ENCODE measurements at places on chromosomes 2 and 18. TPM values are rescaled to one million over a fixed set of nuclear protein-coding genes. Genes with fewer than 3 reads are reported as not detected.
A peak's percentile ranks its signal among the peaks of the same experiment; 100 is the strongest.

- no peak overlapping the region for H3K27ac ChIP-seq
- DNase-seq, result no peak
- no peak overlapping the region for H3K4me3 ChIP-seq
- H3K36me3 ChIP-seq, result no peaks in the 10 kb centered on the region
- H3K27me3 ChIP-seq, result peaks cover 54% of the 10 kb centered on the region
Measured at GRCh38 chr2:85131116-85131515, 2.1 kb upstream of the TCF7L1 start.

- H3K27ac ChIP-seq, result no peak overlapping the region
- no peaks in the 10 kb centered on the region for H3K4me1 ChIP-seq
- no peak for DNase-seq
Measured at GRCh38 chr2:237171396-237171795, 85.7 kb downstream of the COPS8 start.

The MBOAT2 gene
- total RNA-seq, result 10.6 TPM

- no peak overlapping the region for H3K4me3 ChIP-seq
- H3K4me1 ChIP-seq, result peaks cover 24% of the 10 kb centered on the region
- no peaks in the 10 kb centered on the region for H3K27me3 ChIP-seq
- no peak for DNase-seq
Measured at GRCh38 chr2:441258-442022, 153.5 kb upstream of the ALKAL2 start.

DNA sequence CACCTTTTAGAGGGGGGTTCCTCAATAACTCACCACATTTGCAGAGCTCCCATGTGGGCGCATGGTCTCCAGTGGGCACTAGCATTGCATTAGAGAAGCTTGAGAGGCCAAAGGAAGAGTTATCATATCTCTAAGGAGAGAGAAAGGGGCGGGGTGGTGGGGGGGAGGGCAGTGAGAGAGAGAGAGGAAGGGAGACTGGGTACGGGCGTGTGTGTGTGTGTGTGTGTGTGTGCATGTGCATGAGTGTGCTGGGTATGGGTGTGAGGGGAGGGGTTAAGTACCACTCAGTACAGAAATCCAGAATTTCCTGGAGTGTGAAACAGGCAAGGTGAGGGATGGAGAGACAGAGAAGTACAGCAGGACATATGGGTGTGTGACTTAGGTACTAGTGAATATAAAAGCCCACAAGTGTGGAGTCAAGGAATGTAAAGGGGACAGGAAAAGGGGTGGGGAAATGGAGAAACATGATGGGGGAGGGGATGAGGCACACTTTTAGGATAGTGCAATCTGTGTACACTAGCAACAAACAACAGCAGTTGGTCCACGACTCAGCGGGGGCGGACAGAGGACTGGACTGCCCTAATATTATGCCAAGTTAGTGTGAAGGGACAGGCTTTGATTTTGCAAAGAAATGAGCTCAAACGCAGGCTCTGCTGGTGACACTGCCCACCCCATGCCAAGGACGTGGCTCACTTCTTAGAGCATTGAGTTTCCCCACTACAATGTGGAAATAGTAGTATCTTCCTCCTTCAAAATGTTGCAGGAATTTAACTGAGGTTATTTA lies 91.3 kb downstream of the SPRED2 start:
- no peak overlapping the region for H3K4me3 ChIP-seq
- no peaks in the 10 kb centered on the region for H3K27me3 ChIP-seq
- H3K36me3 ChIP-seq, result no peaks in the 10 kb centered on the region
- H3K27ac ChIP-seq, result no peak overlapping the region

- DNase-seq, result no peak
- H3K27ac ChIP-seq, result no peak overlapping the region
- H3K27me3 ChIP-seq, result no peaks in the 10 kb centered on the region
- no peaks in the 10 kb centered on the region for H3K36me3 ChIP-seq
Measured at GRCh38 chr2:188345020-188345419, 53.3 kb downstream of the GULP1 start.

The UBE2F gene
- total RNA-seq, result 71.4 TPM

DNA sequence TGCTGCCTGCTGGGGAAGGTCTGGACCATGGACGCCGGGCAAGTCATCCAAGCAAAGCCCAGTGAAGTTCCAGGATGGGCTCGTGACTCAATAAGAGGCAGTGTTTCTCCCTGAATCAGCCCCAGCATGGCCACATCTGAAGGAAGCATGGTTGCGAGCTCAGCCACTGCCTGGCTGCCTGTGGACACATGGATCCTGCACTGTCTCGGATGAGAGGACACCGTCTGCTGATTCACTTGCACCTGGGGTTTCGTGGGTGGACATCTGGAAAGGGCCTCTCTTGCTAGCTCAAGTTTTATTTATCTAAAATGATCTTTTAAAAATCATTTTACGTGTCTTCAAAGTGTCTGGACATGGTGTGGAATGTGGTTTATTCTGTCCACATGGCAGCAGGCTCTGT lies 224.8 kb upstream of the FN1 start:
- DNase-seq, result no peak
- H3K4me3 ChIP-seq, result no peak overlapping the region
- no peak overlapping the region for H3K27ac ChIP-seq
- H3K4me1 ChIP-seq, result peaks cover 7% of the 10 kb centered on the region
- H3K36me3 ChIP-seq, result no peaks in the 10 kb centered on the region
- no peaks in the 10 kb centered on the region for H3K27me3 ChIP-seq

DNA sequence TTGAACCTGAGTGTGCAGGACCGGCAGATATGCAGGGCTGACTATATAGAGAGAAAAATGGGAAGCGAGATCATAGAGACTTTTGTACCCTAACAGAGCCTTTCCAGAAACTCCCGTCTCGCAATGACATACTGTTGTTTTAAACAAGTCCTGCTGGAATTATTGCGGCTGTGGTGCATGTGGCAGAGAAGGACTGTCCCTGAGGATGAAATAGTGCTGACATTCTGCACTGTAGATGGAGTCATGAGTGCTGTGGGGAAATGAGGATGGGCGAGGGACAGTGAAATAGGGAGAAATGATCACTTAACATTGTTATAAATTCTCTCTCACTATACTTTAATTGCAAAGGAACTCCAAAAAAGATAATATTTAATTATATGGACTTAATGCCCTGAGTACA lies 50.4 kb upstream of the KLHL14 start:
- H3K4me1 ChIP-seq, result no peaks in the 10 kb centered on the region
- DNase-seq, result no peak
- H3K36me3 ChIP-seq, result no peaks in the 10 kb centered on the region
- H3K4me3 ChIP-seq, result no peak overlapping the region
- no peak overlapping the region for H3K27ac ChIP-seq

DNA sequence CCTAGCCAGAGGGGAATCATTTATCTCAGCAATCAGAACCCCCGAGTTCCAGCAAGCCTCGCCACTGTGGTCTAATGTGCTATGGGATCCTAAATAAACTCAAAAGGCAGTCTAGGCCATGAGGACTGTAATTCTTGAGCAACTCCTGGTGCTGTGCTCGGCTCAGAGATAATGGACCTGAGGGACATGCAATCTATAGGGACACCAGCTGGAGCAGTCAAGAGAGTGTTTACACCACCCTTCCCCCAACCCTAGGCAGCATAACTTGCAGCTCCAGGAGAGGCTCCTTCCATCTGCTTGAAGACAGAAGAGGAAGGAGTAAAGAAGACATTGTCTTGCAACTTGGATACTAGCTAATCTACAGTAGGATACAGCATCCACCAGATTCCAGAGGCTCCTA lies 225.5 kb upstream of the KLHL14 start:
- no peak overlapping the region for H3K27ac ChIP-seq
- DNase-seq, result no peak
- no peaks in the 10 kb centered on the region for H3K27me3 ChIP-seq
- H3K4me3 ChIP-seq, result no peak overlapping the region
- no peaks in the 10 kb centered on the region for H3K4me1 ChIP-seq
- no peaks in the 10 kb centered on the region for H3K36me3 ChIP-seq

The DSG3 gene
- total RNA-seq, result not detected

The MAP4K4 gene
- 129 TPM for total RNA-seq

DNA sequence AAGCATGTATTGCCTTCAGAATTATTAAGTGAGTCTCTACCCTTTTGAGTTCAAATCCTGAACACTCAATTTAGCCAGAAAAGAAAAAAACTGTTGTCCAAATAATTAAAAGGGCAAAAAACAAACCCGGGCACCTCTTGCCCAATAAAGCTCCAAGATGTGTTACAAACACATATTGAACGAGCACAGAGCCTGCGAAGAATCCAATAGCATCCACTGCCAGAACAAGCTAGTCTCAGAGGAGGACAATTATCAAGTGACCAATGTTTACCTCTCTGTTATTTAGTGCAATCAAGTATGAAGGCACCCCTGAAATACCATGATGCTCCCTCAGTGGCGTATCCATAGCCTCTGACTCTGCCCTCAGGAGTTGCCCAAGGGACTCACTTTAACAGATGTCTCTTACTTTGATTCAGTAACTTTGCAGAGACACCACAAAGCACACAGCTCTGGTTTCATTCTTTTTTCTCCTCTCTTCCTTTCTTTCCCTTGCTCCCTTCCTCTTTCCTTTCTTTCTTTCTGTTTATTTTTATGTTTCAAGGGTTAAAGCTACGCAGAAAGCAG lies 93.5 kb upstream of the SPATS2L start:
- no peak overlapping the region for H3K4me3 ChIP-seq
- no peaks in the 10 kb centered on the region for H3K36me3 ChIP-seq
- H3K4me1 ChIP-seq, result no peaks in the 10 kb centered on the region
- H3K27ac ChIP-seq, result no peak overlapping the region
- no peak for DNase-seq

DNA sequence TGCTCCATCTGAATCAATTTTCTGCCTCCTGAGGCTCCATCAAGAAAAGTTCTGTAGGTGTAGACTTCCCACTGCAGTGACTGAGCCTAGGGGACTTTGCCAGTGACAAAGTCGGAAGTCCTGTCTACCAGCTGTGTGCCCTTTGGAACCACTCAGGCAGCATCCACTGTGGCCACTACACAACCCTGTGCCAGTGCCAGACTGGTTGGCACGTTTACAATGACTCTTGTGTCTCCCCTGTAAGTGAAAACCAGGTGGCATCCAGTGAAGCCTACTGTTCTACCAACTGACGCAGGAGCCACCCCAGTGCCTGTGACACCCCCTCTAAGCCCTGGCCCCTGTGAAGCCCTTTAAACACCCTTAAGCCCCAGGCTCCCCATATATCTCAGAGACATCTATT lies 132.1 kb upstream of the SERPINE2 start:
- no peaks in the 10 kb centered on the region for H3K36me3 ChIP-seq
- no peaks in the 10 kb centered on the region for H3K4me1 ChIP-seq
- no peak for DNase-seq
- no peak overlapping the region for H3K27ac ChIP-seq
- no peak overlapping the region for H3K4me3 ChIP-seq

GRCh38 chr18:10301831-10302483 lies 152.5 kb upstream of the APCDD1 start:
- H3K36me3 ChIP-seq, result no peaks in the 10 kb centered on the region
- H3K4me1 ChIP-seq, result no peaks in the 10 kb centered on the region
- no peak overlapping the region for H3K27ac ChIP-seq
- no peaks in the 10 kb centered on the region for H3K27me3 ChIP-seq

DNA sequence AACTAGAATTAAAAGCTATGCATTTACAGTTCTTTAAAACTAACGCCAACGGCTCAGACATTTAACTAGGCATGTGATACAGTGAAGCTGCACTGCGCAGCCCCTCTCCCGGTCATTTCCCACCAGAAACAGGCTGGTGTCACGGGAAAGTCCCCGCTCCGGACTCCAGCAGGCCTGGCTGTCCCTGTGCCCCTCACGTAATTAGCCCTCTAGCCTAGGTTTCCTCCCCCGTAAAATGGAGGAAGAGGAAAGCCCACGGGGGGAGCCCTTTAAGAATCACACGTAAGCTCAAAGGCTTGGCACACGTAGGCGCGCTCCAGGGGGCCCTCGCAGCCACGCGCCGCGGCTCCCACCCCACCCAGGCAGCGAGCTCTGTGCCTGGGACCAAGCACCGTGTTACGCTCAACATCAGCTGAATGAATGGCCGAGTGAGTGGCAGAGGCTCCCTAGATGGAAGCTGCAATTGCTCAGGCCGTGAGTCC lies 48.0 kb downstream of the KCNIP3 start:
- no peak overlapping the region for H3K27ac ChIP-seq
- no peak overlapping the region for H3K4me3 ChIP-seq
- H3K4me1 ChIP-seq, result peaks cover 7% of the 10 kb centered on the region
- H3K36me3 ChIP-seq, result no peaks in the 10 kb centered on the region
- H3K27me3 ChIP-seq, result peaks cover 43% of the 10 kb centered on the region

The COL3A1 gene
- total RNA-seq, result not detected

GRCh38 chr18:9898792-9899549 lies 13.2 kb downstream of the TXNDC2 start:
- no peak for DNase-seq
- peaks cover 12% of the 10 kb centered on the region for H3K4me1 ChIP-seq
- no peak overlapping the region for H3K27ac ChIP-seq
- no peak overlapping the region for H3K4me3 ChIP-seq

DNA sequence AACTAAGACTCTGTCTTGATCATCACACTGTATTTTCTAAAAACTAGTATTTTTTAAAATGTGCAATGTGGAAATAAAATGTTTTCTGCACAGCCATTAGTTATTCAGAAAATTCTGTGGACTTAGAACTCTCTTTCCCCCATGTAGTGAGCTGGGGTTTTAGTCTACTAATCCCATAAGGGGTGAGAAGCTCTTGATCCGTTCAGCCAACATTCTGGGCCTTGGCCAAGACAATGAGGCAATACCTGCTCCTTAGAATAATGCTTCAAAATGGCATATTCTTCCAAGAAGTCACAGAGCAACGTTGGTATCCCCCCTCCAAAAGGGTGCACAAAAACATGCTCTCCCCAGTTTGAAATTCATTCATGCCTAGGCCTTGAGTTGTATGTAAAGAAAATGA lies 4.0 kb downstream of the REEP1 start:
- peaks cover 43% of the 10 kb centered on the region for H3K27me3 ChIP-seq
- no peaks in the 10 kb centered on the region for H3K36me3 ChIP-seq
- peaks cover 16% of the 10 kb centered on the region for H3K4me1 ChIP-seq
- DNase-seq, result no peak

GRCh38 chr18:74310411-74310810 lies 5.2 kb upstream of the C18orf63 start:
- H3K27me3 ChIP-seq, result peaks cover 34% of the 10 kb centered on the region
- H3K4me1 ChIP-seq, result peaks cover 6% of the 10 kb centered on the region
- H3K36me3 ChIP-seq, result no peaks in the 10 kb centered on the region

- peak; percentile 75 for DNase-seq
- H3K36me3 ChIP-seq, result peaks cover 81% of the 10 kb centered on the region
- H3K4me1 ChIP-seq, result peaks cover 99% of the 10 kb centered on the region
- H3K4me3 ChIP-seq, result peak overlapping the region; percentile 63
- no peaks in the 10 kb centered on the region for H3K27me3 ChIP-seq
Measured at GRCh38 chr2:105754011-105754410, 9.3 kb downstream of the NCK2 start.

The RBKS gene
- total RNA-seq, result 1.2 TPM

DNA sequence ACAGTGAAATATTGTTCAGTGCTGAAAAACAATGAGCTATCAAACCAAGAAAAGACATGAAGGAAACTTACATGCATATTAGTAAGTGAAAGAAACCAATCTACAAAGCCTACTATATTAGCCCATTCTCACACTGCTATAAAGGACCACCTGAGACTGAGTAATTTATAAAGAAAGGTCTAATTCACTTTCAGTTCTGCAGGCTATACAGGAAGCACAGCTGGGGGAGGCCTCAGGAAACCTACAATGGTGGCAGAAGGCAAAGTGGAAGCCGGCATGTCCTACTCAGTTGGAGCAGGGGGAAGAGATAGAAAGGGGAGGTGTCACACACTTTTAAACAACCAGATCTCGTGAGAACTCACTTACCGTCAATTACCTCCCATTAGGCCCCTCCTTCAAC lies 232.1 kb downstream of the TMX3 start:
- H3K4me1 ChIP-seq, result no peaks in the 10 kb centered on the region
- no peaks in the 10 kb centered on the region for H3K27me3 ChIP-seq
- H3K27ac ChIP-seq, result no peak overlapping the region
- no peaks in the 10 kb centered on the region for H3K36me3 ChIP-seq
- no peak for DNase-seq

The OTOS gene
- not detected for total RNA-seq

- no peak overlapping the region for H3K27ac ChIP-seq
- no peaks in the 10 kb centered on the region for H3K36me3 ChIP-seq
- no peak for DNase-seq
- H3K4me3 ChIP-seq, result no peak overlapping the region
Measured at GRCh38 chr2:9815076-9815475, 28.2 kb upstream of the TAF1B start.
